ENCODE measurements at places on chromosomes 2 and 18.

DNA sequence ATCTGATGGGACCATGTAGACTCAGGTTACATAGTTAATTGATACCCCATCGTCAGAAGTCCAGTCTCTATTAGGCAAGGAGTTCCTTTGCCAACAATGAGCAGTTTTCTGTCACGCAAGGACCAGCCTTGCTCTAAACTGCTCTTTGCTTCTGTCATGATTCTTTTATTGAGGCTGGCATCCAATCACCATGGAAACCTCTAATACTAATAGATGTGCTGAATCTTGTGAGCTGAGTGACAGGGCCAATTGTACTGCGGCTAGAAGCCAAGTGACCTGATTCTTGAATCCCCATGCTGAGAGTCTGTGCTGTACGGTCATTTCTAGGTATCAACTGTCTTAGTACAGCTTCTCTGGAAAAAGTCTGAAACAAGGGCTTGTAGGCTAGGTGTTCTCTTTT is 395.6 kb downstream of the RND3 start:
- no peak overlapping the region for H3K4me3 ChIP-seq
- H3K36me3 ChIP-seq: no peaks in the 10 kb centered on the region
- H3K27me3 ChIP-seq: no peaks in the 10 kb centered on the region
- no peaks in the 10 kb centered on the region for H3K4me1 ChIP-seq

- H3K36me3 ChIP-seq: no peaks in the 10 kb centered on the region
- no peak overlapping the region for H3K27ac ChIP-seq
- H3K4me1 ChIP-seq: no peaks in the 10 kb centered on the region
- no peak overlapping the region for H3K4me3 ChIP-seq
- H3K27me3 ChIP-seq: no peaks in the 10 kb centered on the region
Observed at GRCh38 chr2:177669625-177670330, 277.2 kb downstream of the AGPS start.

DNA sequence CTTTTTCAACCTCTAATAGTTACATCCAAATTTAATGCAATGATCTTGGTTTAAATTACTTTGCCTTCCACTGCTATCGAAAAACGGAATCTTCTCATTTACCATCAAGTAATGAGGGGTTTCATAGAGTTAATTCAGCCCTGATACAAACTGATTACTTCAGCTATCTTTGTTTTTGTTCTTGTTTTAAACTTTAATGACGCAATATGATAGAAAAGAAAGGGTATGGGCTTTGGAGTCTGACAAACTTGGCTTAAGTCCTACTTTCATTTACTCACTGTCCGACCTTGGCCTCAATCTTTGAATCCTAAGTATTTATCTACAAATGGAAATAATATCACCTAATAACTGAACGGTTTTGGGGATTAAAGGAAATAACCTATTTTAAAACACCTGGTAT is 16.1 kb downstream of the ADAM17 start:
- no peak overlapping the region for H3K4me3 ChIP-seq
- H3K4me1 ChIP-seq: peaks cover 4% of the 10 kb centered on the region

DNA sequence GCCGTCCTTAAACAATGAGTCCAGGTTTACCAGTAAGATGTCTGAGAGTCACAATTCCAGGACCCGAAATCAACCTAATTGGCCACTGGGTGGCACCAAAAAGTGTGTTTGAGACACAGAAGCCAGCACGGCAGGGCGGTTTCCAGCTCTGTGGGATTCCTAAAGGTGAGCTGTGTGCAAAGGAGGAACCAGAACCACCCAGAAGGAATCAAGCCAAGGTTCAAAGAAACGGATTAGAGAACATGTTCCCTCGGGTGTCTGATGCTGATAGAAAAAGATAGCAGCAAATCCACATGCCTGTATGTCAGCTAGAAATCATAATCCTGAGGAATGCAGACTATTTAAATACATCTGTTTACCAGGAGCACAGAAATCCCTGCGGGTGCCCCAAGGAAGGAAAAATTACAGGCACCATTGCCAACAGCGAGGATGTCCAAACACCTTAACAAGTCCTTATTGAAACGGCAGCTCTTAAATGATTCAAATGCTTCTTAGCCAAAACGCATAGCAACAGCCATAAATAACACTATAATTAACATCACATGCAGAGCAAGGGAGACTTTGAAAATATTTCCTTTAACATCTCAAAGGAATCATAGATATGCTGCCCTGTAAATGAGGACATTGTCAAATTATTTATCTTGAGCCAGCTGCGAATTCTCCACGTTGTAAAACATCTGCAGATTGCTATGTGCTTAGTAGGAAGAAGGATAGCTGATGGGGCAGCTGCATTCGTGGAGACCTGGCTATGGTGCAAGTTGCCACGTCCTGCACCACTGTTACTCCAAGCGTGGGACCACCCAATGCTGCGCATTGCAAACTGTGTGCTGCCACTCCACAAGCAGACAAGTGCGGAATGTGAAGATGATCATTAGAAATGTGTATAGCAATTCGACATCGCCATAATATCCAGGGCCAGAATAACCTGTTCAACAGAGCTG is 318.7 kb upstream of the NCKAP5 start:
- H3K4me1 ChIP-seq: no peaks in the 10 kb centered on the region
- no peak for DNase-seq
- H3K4me3 ChIP-seq: no peak overlapping the region
- H3K36me3 ChIP-seq: no peaks in the 10 kb centered on the region

DNA sequence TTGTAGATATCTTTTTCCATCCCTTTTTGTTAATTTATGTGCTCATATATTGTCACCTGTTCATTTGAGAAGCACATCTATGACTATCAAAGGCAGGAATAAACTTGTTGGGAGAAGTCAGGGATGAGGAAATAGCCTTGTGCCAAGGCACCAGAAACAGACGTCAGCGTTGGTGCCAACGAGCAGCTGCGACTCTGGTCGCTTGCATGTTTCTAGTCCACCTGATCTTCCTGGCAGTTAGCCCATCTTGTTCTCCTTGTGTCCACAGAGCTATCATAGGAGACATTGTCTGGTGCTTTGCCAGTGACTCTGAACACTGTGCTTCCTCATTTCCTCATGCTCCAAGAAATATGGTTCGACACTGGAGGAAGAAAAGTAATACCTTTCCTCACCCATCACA is 374.4 kb downstream of the PTPRM start:
- no peaks in the 10 kb centered on the region for H3K36me3 ChIP-seq
- no peaks in the 10 kb centered on the region for H3K27me3 ChIP-seq
- H3K4me1 ChIP-seq: peaks cover 9% of the 10 kb centered on the region

- no peak for DNase-seq
- no peak overlapping the region for H3K4me3 ChIP-seq
Observed at GRCh38 chr18:67589325-67589724, 72.8 kb upstream of the DSEL start.

DNA sequence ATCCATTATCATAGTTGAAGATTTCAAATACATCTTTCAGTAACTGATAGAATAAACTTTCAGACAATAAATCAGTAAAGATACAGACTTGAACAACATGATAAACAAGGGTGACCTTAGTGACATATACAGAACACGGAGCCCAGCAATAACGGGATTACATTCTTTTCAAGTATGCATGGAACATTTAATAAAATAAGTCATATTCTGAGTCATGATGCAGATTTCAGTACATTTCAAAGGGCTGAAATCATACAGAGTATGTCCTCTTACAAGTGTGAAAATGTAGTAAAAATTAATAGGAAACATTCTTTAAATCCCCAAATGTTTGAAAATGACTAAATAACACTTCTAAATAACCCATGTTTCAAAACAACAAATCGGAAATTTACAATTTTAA is 17.2 kb upstream of the KLHL29 start:
- no peaks in the 10 kb centered on the region for H3K36me3 ChIP-seq
- no peak for DNase-seq
- H3K27ac ChIP-seq: no peak overlapping the region
- no peak overlapping the region for H3K4me3 ChIP-seq
- no peaks in the 10 kb centered on the region for H3K27me3 ChIP-seq
- no peaks in the 10 kb centered on the region for H3K4me1 ChIP-seq

DNA sequence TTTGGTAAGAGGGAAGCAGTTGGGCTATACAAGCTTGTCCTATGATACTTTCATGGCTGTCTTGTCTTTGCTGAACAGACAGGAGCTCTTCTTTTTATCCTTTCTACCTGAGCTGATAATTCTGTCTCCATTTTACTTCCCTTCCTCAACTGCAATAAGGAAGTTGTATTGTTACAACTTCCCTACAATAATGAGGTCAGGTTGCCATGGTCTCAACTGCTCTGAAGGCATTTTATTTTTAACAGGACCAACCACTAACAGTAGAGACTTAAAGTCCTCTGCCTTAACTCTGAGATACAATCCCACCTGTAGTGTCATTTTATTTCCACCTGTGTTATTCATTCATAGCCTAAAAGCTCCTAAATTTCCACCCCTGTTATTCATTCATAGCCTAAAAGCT is 118.6 kb upstream of the PGAP1 start:
- H3K4me3 ChIP-seq: no peak overlapping the region
- no peak overlapping the region for H3K27ac ChIP-seq
- no peak for DNase-seq
- no peaks in the 10 kb centered on the region for H3K27me3 ChIP-seq
- no peaks in the 10 kb centered on the region for H3K36me3 ChIP-seq
- peaks cover 3% of the 10 kb centered on the region for H3K4me1 ChIP-seq

- no peak overlapping the region for H3K4me3 ChIP-seq
- H3K36me3 ChIP-seq: no peaks in the 10 kb centered on the region
- no peak overlapping the region for H3K27ac ChIP-seq
- no peaks in the 10 kb centered on the region for H3K4me1 ChIP-seq
- no peak for DNase-seq
Observed at GRCh38 chr2:234187646-234188174, 137.2 kb downstream of the SPP2 start.

DNA sequence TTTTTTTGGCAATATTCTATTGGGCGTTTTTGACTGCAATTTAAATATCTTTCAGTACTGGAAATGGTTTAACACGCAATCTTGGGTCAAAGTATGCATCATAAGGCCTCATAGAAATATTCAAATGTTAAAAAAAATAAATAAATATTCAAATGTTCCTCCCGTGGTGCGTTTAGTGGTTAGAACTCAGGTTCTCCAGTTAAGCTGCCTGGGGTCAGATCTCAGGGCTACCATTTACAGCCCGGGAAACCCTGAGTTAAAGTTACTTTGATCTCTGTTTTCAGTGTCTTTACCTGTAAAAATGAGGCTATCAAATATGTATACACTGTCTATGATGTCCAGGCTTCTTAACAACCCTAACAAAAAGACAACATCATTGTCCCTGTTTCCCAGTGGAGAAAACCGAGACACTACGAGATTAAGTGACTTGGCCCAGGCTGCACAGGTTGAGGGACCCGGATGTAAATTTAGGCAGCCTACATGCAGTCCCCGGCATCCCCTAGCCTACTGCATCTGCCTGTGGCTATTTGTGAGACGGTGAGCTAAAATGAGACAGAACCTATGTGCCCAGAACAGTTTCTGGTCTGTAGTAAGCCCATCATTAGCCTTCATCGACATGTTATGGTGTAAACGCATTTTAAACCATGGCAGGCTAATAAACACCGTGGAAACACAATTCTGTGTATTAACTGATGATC is 1.7 kb downstream of the FHL2 start:
- peaks cover 5% of the 10 kb centered on the region for H3K4me1 ChIP-seq
- no peak overlapping the region for H3K4me3 ChIP-seq
- H3K27ac ChIP-seq: no peak overlapping the region
- no peak for DNase-seq
- H3K36me3 ChIP-seq: no peaks in the 10 kb centered on the region
- no peaks in the 10 kb centered on the region for H3K27me3 ChIP-seq

GRCh38 chr2:62660087-62660486 is 45.4 kb upstream of the EHBP1 start:
- no peaks in the 10 kb centered on the region for H3K27me3 ChIP-seq
- no peak overlapping the region for H3K4me3 ChIP-seq
- H3K4me1 ChIP-seq: no peaks in the 10 kb centered on the region
- no peak overlapping the region for H3K27ac ChIP-seq

DNA sequence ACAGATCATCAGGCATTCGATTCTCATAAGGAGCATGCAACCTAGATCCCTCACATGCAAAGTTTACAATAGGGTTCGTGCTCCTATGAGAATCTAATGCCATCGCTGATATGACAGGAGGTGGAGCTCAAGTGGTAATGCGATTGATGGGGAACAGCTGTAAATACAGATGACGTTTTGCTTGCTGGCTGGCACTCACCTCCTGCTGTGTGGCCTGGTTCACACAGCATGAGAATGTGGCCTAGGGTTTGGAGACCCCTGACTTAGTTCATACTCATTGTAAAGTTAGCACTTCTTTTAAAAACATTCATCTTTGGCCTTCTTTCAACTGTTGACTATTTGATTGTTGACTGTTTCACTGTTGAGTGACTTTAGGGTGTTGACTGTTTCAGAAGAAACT is 8.7 kb upstream of the CHMP1B start:
- no peaks in the 10 kb centered on the region for H3K36me3 ChIP-seq
- no peak overlapping the region for H3K4me3 ChIP-seq
- DNase-seq: no peak
- no peaks in the 10 kb centered on the region for H3K4me1 ChIP-seq
- H3K27me3 ChIP-seq: no peaks in the 10 kb centered on the region

Data from naive thymus-derived CD4-positive, alpha-beta T cell (primary cell).